ENCODE measurements at places on chromosomes 7 and 10.

GRCh38 chr10:63383141-63383540, 82.6 kb downstream of the JMJD1C start:
- DNase-seq, result no peak

- no peak for DNase-seq
These were observed 134.4 kb upstream of the DLX6 start for GRCh38 chr7:96870934-96871333.

- DNase-seq, result no peak
These were observed 91.3 kb downstream of the KIAA1549 start for GRCh38 chr7:138889582-138890498.

GRCh38 chr10:70898687-70899086, 10.3 kb upstream of the PCBD1 start:
- DNase-seq, result no peak

- DNase-seq, result no peak
These were observed 78.3 kb upstream of the SLC26A5 start for GRCh38 chr7:103524042-103524907.

DNA sequence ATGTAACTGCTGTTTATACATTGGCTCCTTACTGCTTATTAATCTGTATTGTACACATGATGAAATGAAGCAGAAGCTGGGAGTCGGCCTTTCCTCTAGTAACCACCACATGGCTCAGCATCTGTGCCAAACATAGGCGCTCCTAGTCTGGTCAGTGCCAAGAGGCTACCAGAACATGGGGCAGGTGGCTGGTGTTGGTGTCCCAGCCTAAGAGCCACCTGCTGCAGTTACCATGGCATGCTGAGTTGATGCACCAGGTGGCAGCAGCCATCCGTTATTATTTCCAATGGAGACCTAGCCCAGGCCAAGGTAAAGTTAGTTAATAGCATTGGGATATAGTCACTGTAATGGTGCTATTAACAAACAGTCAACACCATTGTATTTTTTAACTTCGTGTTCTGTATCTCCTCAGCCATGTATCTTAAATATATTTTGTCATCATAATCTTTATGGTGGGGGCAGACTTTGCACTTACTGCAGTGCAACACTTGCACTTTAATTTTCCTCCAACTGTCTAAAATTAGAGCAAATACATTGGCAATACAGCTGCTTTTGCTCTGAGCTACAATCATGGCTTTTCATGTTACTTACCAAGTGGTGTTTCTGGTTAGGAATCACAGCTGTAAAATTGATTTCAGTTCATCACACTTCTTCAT, 33.1 kb downstream of the HBP1 start:
- no peak for DNase-seq

DNA sequence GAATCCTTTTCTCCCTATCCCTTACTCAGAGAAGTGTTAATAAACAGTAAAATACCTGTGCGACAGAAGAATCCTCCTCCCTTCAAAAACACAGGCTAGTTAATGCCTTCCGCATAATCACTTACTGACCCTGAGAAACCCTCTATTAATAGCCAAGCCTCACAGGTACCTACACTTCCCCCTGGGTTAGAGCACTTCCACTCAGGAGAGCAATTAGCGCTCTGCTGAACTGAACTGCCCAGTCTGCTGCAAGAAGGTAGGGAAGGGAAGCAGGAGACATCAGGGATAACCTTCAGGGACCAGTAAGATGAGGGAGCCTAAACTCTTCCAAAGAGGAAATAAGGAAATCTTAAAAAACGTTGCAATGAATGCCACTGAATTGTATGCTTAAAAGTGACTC, 39.6 kb downstream of the KIAA1549 start:
- DNase-seq, result no peak

DNA sequence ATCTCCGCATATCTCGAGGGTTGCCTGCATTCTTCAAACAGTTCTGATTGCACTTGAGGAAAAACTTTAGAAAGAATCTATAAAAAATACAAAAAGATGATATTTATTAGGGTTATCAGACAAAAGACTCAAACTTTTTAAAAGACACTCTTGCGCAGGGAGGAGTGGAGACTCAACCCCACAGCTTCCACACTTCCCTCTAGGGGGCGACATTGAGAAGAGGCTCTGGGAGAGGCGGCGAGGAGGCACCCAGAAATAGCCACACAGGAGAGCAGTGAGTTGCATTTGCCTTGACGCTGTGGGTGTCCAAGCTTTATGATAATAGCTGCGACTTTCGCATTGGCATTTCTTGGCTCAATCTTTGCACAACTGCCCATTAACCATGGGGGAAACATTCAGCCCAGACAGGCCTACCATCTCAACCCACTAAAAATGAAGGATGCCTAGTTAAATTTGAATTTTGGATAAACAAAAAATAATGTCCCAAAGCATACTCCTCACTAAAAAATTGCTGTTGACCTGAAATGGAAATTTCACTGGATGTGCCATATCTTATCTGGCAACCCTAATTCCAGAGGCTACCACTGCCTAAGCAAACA, 86.2 kb downstream of the EBF3 start:
- no peak for DNase-seq

- no peak for DNase-seq
These were observed 243.6 kb downstream of the BICC1 start for GRCh38 chr10:58756130-58756719.

GRCh38 chr7:148398844-148399365, 191.7 kb upstream of the C7orf33 start:
- no peak for DNase-seq

GRCh38 chr10:93059975-93060886, at the start of gene CYP26C1:
Gene CYP26C1, plus strand, starts transcription at chr10:93060798. Its CDS starts 466 bp downstream, at chr10:93061264.
- no peak for DNase-seq

DNA sequence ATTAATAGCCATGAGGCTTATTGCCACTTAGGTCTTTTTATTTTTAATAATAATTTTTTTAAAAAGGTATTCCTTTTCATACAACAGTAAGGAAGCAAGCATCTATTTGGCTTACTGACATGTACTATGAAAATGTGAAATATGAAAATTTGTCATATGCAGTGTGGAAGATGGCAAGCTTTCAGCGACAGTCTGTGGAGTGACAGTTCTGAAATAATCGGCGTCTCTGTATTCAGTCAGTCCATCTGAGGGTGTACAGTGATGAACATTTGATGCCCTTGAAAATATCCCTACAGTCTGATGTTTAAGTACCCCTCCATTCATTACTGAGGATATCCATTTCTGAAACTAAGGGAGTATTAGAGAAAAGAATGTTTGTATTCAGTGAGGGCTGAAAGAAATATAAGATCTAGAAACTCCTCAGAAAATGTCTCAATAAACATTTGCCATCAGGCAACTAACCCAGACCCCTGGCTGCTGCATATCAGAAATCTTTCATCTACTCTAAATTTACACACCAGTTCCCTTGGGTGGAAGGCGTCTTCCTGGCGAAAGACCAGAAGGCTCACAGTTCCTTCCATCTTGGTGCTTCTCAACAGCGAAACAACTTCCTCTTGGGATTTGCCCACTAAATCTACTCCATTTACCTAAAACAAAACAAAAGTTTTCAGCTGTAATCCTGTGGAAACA, 440.6 kb downstream of the PARD3 start:
- no peak for DNase-seq

DNA sequence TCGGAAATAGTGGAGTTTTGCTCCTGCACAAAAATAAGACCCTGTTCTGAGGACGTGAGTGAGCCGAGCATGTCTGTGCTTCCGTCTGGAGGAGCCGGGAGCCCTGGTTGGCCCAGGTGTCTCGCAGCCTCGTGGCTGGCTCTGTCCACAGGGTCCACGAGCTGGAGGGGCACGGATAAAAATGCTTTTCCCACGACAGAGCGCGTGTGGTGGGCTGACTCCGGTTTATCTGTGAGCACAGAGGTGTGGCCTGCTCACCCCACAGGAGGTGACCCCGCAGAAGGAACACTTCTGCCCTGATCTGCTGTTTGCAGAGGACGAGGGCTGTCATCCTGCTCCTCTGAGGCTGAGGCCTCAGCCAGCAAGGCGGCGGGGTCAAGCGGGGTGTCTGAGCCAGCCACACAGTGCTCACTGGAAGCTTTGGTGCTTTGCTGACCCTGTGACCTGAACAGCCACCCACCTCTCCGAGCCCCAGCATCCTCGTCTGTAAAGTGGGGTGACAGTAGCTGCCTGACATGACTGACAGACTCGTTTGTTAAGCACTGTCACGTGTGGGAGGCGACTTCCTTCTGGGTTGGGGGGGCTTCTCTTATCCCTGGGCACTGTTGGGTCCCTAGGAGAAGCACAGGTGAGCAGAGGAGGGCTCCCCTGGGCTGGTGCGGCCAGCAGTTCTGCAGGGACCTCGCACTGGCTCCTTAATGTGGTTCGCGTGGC, 162.5 kb downstream of the DNAJB6 start:
- DNase-seq, result no peak

- peak; percentile 95 for DNase-seq
These were observed at the start of gene ZKSCAN5 for GRCh38 chr7:99504603-99505323. Gene ZKSCAN5, plus strand, starts transcription at chr7:99504662. Its CDS starts 1,383 bp downstream, at chr7:99506045.

DNA sequence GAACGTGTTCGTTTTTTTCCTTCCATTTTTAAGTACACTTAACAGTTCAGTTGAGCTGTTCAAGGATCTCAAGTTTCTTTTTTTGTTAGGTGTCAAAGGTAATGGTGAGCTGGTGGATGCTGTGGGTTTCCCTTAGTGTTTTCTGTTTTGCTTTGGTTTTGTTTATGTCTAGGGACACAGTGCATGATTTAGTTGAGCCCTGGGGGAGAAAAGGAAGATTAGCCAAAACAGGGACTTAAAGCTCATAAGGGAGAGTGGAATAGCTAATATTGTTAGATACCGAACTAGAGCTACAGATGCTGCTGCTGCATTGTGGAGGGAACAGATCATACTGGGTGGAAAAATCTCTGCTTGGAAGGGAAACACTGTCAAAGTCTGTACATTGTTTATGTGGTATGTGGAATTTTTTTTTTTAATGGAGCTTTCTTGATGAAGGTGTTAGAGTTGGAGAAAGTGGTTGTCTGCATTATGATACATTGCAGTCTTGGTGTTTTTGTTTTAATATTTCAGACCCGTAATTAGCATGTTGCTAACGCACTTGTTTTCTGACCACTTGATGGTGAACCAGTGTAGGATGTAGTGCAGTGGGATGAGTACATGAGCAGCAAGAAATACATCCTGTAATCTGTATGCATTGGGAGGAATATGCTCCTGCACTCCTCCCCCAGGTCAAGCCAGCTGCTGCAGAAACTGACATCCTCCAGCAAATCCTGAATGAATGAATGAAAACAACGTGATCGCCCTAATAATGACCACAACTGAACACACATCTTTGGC, 2.1 kb downstream of the GLCCI1 start:
- DNase-seq, result no peak

- peak; percentile 9 for DNase-seq
These were observed 24.6 kb upstream of the ITGA8 start for GRCh38 chr10:15744217-15744865.

DNA sequence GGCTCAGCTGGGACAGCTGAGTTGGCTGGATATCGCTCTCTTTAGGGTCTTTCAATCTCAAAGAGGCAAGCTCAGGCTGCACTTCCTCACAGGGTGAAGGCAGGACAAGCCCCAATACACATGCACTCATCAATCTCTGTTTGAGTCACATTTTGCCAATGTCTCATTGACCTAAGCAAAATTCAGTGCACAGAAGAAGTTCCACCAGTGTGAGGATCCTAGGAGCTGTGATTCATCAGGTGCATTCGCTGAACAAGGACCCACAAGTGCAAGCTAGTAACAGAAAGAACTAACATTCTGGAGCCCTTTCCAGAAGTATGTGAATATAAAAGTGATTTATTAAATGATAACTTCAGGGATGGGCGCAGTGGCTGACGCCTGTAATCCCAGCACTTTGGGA, 477.2 kb downstream of the GPAM start:
- DNase-seq, result no peak

DNA sequence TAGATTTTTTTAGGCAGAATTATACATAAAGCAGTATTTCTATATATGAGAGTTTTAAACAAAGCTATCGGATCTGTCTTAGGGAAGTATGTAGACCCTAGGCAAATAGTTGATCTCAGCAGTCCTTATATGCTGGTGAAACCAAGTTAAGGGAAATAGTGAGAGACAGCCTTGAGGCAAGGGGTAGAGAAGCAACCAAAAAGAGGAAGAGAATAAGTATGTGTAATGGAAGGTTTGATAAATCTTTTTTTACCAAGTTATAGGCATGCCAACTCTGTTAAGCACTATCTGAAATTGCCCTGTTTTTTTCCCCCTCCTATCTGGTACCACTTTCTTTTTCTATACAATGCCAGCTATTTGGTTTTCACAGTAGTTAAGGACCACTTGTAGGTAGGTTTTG, 19.9 kb downstream of the SPAG6 start:
- DNase-seq, result no peak

- no peak for DNase-seq
These were observed 19.2 kb downstream of the ITPRIP start for GRCh38 chr10:104318810-104319741.

DNA sequence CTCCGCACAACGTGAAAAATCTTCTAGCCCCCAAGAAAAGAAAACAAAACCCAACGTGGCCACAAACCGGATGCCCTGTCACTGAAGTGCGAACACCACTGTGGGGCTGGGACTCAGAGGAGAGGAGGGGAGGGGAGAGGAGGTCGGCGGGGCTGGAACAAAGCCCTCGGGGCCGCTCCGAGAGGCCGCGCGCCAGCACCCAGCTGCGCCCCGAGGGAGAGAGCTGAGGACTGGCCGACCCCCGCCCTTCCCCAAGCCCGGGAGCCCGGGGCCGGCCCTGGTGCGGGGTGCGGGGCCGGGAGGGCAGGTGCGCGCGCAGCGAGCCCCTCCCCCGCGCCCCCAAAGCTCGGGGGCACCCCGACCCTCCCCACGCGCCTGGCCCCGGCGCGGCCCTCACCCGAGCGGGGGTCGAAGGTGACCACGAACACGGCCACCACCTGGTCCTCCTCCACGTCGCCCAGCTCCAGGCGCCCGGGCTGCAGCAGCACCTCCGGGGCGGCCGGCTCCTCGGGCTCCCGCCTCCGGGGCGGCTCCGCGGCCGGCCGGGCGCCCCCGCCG, 398 bp downstream of the DENND11 start:
- peak; percentile 46 for DNase-seq

DNA sequence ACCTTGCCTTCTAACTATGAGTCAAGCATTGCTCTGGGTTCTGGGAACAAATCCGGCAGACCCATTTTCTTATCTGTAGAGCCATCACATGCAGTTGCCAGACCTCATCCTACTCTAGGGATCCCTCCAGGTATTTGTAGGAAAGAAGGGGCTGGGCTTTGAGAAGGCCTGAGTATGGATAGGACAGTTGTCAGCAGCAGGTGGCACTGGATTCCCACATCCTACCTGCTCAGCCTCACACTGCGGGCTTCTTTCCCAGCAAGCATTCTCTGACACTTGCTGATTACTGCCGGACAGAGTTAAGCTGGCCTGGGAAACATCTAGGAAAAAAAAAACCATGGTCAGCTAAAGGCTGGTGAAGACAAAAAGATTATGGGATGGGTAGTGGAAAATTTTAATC, 224.1 kb downstream of the CCSER2 start:
- DNase-seq, result no peak

- DNase-seq, result no peak
These were observed 23.3 kb upstream of the CSGALNACT2 start for GRCh38 chr10:43114743-43115611.

- DNase-seq, result no peak
These were observed 2.2 kb downstream of the SMARCD3 start for GRCh38 chr7:151246102-151246850.

GRCh38 chr7:149304006-149304405, 42.0 kb downstream of the ZNF783 start:
- DNase-seq, result no peak
